Foreskin melanocyte (primary cell): ENCODE measurements at places on chromosomes 6 and 20.

DNA sequence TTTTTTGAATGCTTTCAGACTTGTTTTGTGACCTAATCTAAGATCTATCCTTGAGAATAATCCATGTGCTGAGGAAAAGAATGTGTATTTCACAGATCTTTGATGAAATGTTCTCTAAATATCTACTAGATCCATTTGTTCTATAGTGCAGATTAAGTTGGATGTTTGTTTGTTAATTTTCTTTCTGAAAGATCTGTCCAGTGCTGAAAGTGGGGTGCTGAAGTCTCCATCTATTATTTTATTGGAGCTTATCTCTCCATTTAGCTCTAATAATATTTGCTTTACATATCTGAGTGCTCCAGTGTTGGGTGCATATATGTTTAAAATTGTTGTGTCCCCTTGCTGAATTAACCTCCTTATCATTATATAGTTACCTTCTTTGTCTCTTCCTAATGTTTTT, 303.6 kb downstream of the HTR1B start:
- no peak for DNase-seq

GRCh38 chr6:34872332-34872731, 15.5 kb downstream of the TAF11 start:
- no peak for DNase-seq

DNA sequence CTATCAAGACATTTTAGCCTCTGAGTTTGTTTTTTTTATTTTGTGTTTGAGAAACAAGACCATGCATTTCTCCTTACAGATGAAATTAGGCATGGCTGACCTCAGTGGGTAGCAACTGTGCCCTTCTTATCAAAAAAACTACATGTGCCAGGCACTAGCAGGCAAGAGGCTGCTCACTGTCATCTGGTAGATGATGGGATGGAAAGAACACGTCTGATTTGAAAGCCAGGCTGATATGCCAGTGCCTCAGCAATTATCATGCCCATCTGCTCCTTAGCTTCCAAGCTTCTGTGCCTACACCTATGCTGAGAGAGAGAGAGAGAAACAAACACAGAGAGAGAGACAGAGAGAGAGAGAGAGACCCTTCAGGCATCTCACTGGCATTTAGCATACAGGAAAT, 149.9 kb downstream of the C6orf118 start:
- DNase-seq: no peak

GRCh38 chr6:54299542-54300269, 8.5 kb upstream of the TINAG start:
- no peak for DNase-seq

GRCh38 chr6:111427341-111428116, 55.5 kb downstream of the REV3L start:
- no peak for DNase-seq

DNA sequence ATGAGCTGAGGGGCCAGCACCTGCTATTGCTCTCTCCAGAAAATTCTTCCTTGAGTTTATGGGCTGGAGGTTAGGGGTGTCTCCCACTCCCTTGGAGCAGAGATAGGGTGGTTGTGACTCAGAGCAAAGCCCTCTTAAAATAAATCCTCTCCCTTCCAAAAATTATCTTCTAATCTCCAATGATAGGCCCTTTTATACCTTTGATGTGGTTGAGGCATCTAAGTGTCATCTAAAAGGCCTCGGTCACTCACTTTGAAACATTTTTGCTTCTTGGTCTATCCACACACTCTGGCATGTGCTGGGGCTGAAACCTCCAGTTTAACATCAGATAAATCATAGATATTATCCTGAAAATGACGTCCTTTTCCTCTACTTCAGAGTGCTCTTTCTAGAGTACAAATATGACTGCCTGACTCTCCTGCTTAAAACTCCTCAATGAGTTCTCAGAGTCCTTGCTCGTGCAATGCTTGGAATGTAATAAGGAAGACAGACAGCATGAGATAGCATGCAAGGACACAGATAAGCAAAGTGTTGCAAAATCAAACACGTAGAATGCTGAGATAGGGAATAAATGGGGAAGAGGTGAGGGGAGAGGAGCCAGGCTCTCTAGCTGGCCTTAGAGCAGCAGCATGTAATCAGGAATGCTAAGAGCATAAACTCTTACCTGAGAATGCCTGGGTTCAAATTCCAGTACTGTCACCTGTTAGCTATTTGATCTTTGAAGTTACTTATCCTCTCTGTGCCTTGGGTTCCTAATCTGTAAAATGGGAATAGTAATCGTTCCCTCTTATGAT, 374.1 kb upstream of the CITED2 start:
- no peak for DNase-seq
